Spinal cord (tissue), 10 donors: ENCODE measurements at places on chromosomes 1 and 21. TPM values are rescaled to one million over a fixed set of nuclear protein-coding genes. Genes with fewer than 3 reads are reported as not detected.

The LCE1F gene
- not detected for total RNA-seq

The OMA1 gene
- 48.0 TPM for total RNA-seq

The ZNF669 gene
- total RNA-seq = 11.9 TPM

The IRF6 gene
- total RNA-seq = 0.99 TPM

The OR2AK2 gene
- 0.44 TPM for total RNA-seq

The FAM151A gene
- not detected for total RNA-seq

The MEGF6 gene
- 15.4 TPM for total RNA-seq

The PARS2 gene
- total RNA-seq = 7.5 TPM

The GBP6 gene
- total RNA-seq = 0.22 TPM

The ARHGAP30 gene
- total RNA-seq = 4.2 TPM

The S100B gene
- total RNA-seq = 415 TPM

The SLC6A17 gene
- total RNA-seq = 2.6 TPM

The ILDR2 gene
- total RNA-seq = 27.6 TPM

The POFUT2 gene
- 19.8 TPM for total RNA-seq

The MTMR11 gene
- 7.9 TPM for total RNA-seq

The KCNA3 gene
- 11.5 TPM for total RNA-seq

The BGLAP gene
- 1.9 TPM for total RNA-seq

The S100A7A gene
- total RNA-seq = not detected

The HS2ST1 gene
- total RNA-seq = 24.2 TPM

The S100A9 gene
- total RNA-seq = 16.5 TPM

The TFF2 gene
- not detected for total RNA-seq

The C4BPB gene
- total RNA-seq = not detected

The CELA3B gene
- total RNA-seq = not detected

The C1orf87 gene
- 1.1 TPM for total RNA-seq

The CCDC27 gene
- not detected for total RNA-seq

The SPATA21 gene
- total RNA-seq = not detected

The INPP5B gene
- total RNA-seq = 18.4 TPM

The CD53 gene
- 18.4 TPM for total RNA-seq

The ZBTB7B gene
- total RNA-seq = 10.7 TPM

The DYRK1A gene
- 95.9 TPM for total RNA-seq

The TMCO4 gene
- 6.1 TPM for total RNA-seq

The MIA3 gene
- 89.3 TPM for total RNA-seq

The NBPF9 gene
- total RNA-seq = 29.4 TPM
